ENCODE measurements at places on chromosomes 4 and X.

DNA sequence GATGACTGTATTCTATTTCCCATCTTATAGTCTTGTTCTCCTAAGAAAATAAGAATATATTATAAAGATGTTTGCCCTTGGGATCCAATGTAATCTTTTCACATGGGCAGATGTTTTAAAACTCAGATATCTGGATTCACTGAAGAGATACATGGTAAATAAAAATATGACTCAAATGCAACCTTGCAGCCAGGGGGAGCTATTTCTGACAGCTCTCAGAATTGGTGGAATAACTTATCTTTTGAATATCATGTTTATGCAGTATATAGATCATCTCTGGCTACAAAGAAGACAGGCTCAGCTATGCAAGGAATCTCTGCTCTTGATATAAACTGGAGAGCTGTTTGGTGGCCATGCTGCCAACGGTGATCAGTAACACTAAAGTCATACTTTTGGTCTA is 274.7 kb downstream of the GLUD2 start:
- DNase-seq: no peak

DNA sequence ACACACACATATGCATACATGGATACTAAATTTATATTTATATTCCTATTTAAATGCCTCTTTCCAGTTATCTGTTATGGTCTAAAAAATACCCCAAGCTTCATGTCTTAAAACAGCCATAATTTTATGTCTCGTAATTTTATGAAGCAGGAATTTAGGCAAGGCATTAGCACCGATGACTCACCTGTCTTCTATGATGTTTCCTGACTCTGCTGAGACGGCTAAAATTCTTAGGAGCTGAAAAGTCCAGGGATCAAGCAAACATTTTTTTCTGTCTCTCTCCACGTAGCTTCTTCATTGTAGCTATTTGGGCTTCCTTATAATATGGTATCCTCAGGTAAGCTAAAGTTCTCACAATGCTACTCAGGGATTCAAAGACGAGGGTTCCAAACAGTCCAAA is 930.3 kb downstream of the STIM2 start:
- DNase-seq: no peak

GRCh38 chrX:120672389-120672788 is 42.5 kb upstream of the C1GALT1C1 start:
- DNase-seq: no peak

DNA sequence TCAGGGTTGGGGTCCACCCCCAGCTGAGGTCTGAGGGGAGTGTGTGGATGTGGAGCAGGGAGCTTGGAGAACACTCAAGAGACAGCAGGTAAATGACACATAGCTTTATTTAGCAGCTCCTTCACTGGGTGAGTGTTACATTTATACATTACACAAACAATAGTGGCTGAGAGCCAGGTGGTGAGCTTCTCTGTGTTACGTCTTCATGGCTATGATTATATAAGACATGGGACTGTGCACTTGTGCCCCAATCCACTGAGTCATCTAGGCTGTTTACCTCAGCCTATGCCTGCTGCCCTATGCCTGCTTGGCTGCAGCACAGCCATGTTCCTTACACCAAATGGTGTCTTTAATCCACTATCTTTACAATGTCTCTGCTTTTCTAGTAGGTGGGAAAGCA is 459.6 kb downstream of the AFF2 start:
- DNase-seq: no peak

All from activated T-cell treated with anti-CD3 and anti-CD28 coated beads for 48 hours (primary cell).